Right ventricle myocardium inferior (tissue), 1 donor: ENCODE measurements at places on chromosomes 1 and 21. TPM values are rescaled to one million over a fixed set of nuclear protein-coding genes. Genes with fewer than 3 reads are reported as not detected.

The MEGF6 gene
- 7.0 TPM for total RNA-seq

DNA sequence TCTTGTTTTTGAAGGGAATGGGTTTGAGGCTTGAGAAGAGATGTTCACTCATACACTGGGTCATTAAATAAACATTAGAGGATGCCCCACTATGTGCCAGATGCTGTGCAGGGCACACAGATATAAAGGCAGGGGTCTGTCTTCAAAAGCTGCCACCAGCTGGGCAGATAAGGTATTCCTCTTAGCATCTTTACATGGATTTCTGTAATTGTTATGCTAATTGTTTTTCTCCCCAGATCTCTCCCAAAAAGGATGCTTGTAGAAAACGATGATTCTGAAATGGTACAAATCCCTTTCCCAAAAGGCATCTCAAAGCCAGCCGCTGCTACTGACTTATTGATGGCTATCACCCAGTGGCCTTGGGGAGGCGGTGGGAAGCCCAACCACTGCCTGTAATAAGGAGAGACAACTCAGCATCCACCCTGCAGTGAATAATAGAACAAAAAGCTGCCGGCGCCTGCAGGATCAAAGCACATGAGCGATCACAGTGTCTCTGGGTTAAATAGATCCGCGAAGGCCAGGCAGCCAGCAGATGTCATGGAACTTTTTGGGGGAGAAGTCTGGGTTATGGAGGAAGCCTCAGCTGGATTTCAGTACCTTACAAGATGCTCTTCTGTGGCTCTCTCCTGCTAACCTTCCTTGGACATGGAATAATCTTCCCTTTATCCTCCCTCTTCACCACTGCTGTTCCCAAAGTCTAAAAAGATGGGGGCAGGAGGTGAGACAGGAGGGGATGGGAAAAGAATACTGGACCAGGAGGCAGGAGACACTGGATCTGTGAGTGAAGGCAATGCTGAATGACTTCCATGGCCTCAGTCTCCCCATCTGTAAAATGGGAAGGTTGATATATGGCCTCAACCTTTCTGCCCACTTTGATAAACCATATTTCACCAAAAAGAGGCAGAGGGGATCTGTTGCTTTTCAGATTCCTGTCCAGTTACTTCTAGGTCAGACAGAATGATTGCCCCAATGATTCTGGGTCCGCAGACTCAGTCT lies 54.8 kb upstream of the CD34 start:
- DNase-seq, result no peak

The ASPM gene
- 0.35 TPM for total RNA-seq

The ARHGAP29 gene
- total RNA-seq, result 27.5 TPM

DNA sequence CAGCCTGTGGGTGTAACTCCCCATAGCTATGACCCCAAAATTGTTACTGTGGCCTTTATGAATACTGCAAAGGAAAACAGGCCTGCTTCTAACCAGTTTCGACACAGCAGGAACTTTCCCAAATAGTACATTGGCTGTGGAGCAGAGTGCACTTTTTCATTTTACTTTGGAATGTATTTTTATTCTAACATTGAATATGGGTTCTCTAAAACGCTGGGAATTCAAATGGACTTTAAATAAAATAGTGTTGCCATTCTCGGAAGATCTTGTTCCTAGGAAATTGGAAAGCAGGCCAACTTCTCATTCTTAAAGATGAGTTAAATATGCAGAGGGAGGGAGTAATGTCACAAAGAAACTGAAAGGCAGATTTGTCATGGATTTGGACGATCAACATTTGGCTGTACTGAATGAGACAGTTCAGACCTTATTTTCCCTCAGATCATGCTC lies 39.6 kb upstream of the ARHGAP29 start:
- DNase-seq, result no peak

- no peak for DNase-seq
These were observed 333.6 kb downstream of the KCTD3 start for GRCh38 chr1:215900684-215901083.

The LDLRAP1 gene
- 12.3 TPM for total RNA-seq
